ENCODE measurements at places on chromosomes 4 and X.
A peak's percentile ranks its signal among the peaks of the same experiment; 100 is the strongest.

- H3K36me3 ChIP-seq, result peaks cover 3% of the 10 kb centered on the region
- DNase-seq, result no peak
- H3K27ac ChIP-seq, result no peak overlapping the region
- H3K4me1 ChIP-seq, result no peaks in the 10 kb centered on the region
Measured at GRCh38 chr4:52987392-52988056, 125.4 kb downstream of the RASL11B start.

GRCh38 chr4:24497221-24497620, 87.1 kb downstream of the DHX15 start:
- no peaks in the 10 kb centered on the region for H3K27me3 ChIP-seq
- H3K27ac ChIP-seq, result no peak overlapping the region
- no peak overlapping the region for H3K4me3 ChIP-seq

DNA sequence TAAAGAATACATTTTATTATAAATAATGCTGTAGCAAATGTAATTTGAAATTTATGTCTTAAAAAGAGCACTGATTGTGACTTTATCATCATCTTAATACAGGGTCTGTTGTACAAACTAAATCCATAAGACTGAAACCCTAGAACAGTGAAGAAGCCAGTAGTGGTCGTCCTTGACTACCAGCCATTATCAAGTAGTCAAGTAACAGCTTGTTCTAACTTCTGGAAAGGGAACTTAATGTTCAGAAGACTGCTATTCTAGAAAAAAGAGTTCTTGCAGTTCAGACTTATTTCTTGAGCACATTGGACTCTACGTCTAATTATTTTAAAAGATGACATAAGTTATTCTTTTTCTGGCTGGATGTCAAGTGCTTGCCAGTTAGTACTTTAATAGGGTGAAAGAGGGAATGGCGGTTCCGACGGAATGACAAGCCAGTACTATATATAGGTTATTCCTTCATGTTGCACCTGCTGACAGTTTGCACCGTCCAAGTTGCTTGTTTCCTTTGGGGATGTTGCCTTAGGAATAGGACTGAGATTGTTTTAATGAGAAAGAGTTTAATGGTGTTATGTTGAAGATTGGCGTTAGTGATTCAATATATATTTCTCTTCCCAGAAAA, 109.9 kb downstream of the RAPGEF2 start:
- no peak overlapping the region for H3K4me3 ChIP-seq
- no peak overlapping the region for H3K27ac ChIP-seq
- H3K36me3 ChIP-seq, result peaks cover 5% of the 10 kb centered on the region
- no peak for DNase-seq

DNA sequence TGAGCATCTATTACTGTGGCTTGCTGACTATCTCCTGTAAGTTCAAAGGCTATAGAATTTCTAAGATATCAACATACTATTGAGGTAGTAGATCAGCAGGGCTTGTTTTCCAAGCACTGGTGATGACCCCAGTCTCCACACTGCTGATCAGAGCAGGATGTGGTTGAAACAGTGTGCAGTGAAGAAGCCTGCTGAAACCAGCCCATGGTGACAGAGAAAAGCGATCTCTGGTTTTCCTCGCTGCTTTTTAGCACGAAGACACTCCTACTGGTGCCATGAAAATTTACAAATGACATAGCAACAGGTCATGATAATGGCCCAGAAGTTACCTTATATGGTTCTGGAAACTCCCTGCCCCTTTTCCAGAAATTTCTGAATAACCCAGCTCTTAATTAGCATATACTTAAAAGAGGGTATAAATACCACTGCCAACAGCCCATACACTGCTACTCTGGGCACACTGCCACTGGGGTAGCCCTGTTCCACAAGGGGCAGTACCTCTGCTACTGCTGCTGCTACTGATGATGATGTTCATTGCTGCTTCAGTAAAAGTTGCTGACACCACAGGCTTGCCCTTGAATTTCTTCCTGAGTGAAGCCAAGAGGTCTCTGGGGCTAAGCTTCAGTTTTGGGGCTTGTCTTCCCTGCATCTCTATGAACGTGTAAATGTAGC, 1689.5 kb upstream of the PCDH10 start:
- H3K27me3 ChIP-seq, result no peaks in the 10 kb centered on the region
- peaks cover 9% of the 10 kb centered on the region for H3K4me1 ChIP-seq
- no peak overlapping the region for H3K27ac ChIP-seq
- no peak overlapping the region for H3K4me3 ChIP-seq

GRCh38 chr4:153140294-153140693, 63.9 kb upstream of the TRIM2 start:
- no peak overlapping the region for H3K4me3 ChIP-seq
- no peak overlapping the region for H3K27ac ChIP-seq
- no peaks in the 10 kb centered on the region for H3K27me3 ChIP-seq
- H3K4me1 ChIP-seq, result no peaks in the 10 kb centered on the region

DNA sequence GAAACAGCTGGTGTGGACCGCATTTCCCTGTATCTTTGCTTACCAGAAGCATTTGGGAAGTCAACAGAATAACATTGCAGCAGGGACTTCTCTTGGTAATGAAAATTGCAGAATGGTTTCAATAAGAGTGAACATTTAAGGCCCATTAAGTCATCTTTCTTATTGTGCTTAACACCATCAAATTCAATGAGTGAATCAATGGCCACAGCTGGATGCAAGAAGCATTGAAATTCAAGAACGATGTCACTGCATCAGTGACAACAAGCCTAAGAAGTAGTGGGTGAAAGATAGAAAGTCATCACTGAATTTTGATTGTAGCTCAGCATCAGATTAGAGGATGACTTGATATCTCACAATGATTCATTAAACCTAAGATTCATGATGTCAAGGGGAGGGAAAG, 93.9 kb upstream of the GPM6A start:
- H3K36me3 ChIP-seq, result no peaks in the 10 kb centered on the region
- no peak overlapping the region for H3K4me3 ChIP-seq
- DNase-seq, result no peak
- no peak overlapping the region for H3K27ac ChIP-seq
- no peaks in the 10 kb centered on the region for H3K27me3 ChIP-seq

DNA sequence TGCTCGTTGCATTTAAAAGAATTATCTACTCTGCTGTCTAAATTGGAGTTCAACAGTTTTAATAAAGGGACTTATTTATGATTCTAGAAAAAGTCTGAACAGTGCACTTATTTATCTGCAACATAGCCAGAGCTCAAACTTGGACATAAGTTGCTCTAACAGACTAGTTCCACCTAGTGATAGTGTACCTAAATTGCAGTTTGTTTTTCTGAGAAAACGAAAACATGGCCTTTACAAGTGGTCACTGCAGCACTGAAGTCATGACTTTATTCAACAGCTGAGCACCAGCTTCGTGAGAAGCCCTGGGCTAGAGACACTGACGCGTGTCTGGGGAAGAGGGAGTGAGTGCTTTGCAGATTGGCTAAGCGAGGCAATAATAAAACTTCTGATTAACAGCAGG, 77.3 kb upstream of the IGSF1 start:
- no peaks in the 10 kb centered on the region for H3K36me3 ChIP-seq
- no peak for DNase-seq
- H3K27ac ChIP-seq, result no peak overlapping the region
- no peak overlapping the region for H3K4me3 ChIP-seq

GRCh38 chr4:1543561-1543960, 137.3 kb upstream of the NKX1-1 start:
- no peak overlapping the region for H3K4me3 ChIP-seq
- no peaks in the 10 kb centered on the region for H3K36me3 ChIP-seq
- no peak overlapping the region for H3K27ac ChIP-seq

- H3K27me3 ChIP-seq, result no peaks in the 10 kb centered on the region
- H3K4me3 ChIP-seq, result no peak overlapping the region
- no peaks in the 10 kb centered on the region for H3K36me3 ChIP-seq
- no peaks in the 10 kb centered on the region for H3K4me1 ChIP-seq
Measured at GRCh38 chrX:50432829-50433289, 37.8 kb downstream of the DGKK start.

GRCh38 chr4:181264893-181265292, 978.3 kb upstream of the TENM3 start:
- no peaks in the 10 kb centered on the region for H3K4me1 ChIP-seq
- no peak overlapping the region for H3K4me3 ChIP-seq
- H3K27ac ChIP-seq, result no peak overlapping the region
- no peak for DNase-seq
- H3K36me3 ChIP-seq, result no peaks in the 10 kb centered on the region

DNA sequence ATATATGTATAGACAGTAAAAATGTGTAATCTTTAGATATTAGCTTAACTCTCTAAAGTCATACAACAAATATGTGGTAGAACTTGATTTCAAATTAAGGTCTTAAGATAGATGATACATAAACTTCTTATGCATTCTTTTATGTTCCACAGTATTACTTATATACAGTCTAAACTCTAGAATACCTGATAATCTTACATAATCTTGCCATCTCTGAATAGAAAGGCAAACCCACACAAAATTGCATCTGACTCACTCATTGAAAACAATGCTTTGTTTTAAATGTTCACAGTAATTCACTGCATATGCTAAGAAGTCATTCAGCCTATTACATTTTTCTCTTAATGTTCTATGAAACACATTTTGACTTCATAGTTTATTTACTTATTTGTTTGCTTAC, 10.1 kb downstream of the SULT1B1 start:
- no peaks in the 10 kb centered on the region for H3K27me3 ChIP-seq
- H3K4me1 ChIP-seq, result no peaks in the 10 kb centered on the region
- no peak overlapping the region for H3K27ac ChIP-seq
- no peak overlapping the region for H3K4me3 ChIP-seq
- peaks cover 2% of the 10 kb centered on the region for H3K36me3 ChIP-seq

DNA sequence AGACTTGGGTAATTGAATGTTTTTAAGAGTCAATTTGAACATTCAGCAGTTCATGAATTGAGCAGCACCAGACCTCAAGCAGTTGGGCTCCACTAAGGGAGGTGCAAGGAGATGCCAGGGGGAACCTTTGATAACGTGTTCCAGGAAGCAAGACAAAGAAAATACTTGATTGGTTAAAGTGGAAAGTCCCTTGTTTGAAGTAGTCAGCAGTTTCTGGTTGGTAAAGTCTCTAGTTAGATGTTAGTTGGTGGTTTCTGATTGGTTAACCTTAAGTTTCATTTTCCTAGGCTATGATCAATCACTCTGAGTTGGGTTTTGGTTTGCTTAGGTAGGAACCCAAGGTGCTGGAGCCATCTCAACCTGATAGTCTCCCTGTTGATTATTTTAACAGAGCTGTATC, 4.0 kb downstream of the HERC6 start:
- no peak overlapping the region for H3K4me3 ChIP-seq
- DNase-seq, result peak; percentile 56
- H3K27me3 ChIP-seq, result no peaks in the 10 kb centered on the region
- no peaks in the 10 kb centered on the region for H3K36me3 ChIP-seq
- peak overlapping the region; percentile 89 for H3K27ac ChIP-seq

- DNase-seq, result no peak
- no peaks in the 10 kb centered on the region for H3K4me1 ChIP-seq
Measured at GRCh38 chr4:125323654-125324053, 8.9 kb downstream of the FAT4 start.

DNA sequence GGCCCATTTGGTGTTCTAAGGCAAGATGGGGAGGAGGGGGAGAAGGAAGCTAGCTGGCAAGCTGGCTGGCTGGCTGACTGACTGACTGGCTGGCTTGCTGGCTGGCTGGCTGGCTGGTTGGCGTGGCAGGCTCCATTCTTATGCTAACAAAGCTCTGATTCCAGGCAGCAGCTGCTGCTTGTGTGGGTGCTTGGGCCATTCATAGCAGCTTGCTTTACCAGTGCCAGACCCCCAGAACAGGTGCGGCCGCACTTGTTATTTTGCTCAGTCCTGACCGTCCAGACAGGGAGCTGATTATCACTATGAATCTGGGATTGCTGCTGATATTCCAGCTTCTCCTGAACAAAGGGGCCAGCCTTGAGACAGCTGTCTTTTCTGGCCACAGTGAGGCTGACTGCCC, 131.2 kb upstream of the PAK3 start:
- no peaks in the 10 kb centered on the region for H3K36me3 ChIP-seq
- no peaks in the 10 kb centered on the region for H3K27me3 ChIP-seq
- no peak for DNase-seq
- no peak overlapping the region for H3K27ac ChIP-seq
- H3K4me3 ChIP-seq, result no peak overlapping the region
- H3K4me1 ChIP-seq, result no peaks in the 10 kb centered on the region

DNA sequence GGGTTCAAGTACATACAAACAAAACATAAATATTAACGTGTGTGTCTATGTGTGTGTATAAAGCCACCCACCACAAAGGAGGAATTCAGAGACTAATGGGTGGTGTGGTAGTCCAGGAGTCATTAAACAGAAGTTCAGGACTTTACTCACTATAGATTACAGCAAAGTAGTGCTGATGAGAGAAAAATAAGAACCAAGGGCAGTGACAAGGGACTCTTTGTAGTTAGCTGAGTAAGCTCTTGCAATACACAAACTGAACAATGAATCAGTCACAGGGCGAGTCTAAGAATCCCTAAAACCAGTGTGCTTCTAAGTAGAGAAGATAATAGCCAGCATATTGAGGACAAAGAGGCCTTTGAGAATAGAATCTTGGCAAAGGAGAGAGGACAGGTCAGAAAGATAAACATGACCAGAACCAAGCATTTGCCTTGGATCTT, 232.4 kb downstream of the PPP3CA start:
- no peak overlapping the region for H3K4me3 ChIP-seq
- H3K36me3 ChIP-seq, result no peaks in the 10 kb centered on the region
- H3K27me3 ChIP-seq, result no peaks in the 10 kb centered on the region
- no peaks in the 10 kb centered on the region for H3K4me1 ChIP-seq
- no peak for DNase-seq
